SW 1271 (cell line): ENCODE measurements at places on chromosomes 2 and 18.

DNA sequence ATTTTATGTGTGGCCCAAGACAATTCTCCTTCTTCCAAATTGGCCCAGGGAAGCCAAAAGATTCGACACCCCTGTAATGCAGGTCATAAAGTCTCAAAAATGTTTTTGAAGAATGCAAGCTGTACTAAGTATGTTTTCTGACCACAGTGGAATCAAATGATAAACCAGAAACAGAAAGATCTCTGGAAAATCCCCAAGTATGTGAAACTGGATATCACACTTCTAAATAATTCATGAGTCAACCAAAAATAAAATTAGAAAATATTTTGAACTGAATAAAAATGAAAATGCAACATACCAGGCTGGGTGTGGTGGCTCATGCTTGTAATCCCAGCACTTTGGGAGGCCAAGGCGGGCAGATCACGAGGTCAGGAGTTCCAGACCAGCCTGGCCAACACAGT is 34.1 kb upstream of the UBE2F start:
- DNase-seq = no peak

GRCh38 chr2:55311444-55311870 is 42.4 kb upstream of the MTIF2 start:
- DNase-seq = no peak

- DNase-seq = no peak
Observed at GRCh38 chr18:5542515-5543035, 1.2 kb downstream of the EPB41L3 start.

GRCh38 chr2:102630458-102630857 is 11.1 kb downstream of the SLC9A2 start:
- no peak for DNase-seq

GRCh38 chr2:176613323-176613987 is 344.2 kb downstream of the MTX2 start:
- no peak for DNase-seq

DNA sequence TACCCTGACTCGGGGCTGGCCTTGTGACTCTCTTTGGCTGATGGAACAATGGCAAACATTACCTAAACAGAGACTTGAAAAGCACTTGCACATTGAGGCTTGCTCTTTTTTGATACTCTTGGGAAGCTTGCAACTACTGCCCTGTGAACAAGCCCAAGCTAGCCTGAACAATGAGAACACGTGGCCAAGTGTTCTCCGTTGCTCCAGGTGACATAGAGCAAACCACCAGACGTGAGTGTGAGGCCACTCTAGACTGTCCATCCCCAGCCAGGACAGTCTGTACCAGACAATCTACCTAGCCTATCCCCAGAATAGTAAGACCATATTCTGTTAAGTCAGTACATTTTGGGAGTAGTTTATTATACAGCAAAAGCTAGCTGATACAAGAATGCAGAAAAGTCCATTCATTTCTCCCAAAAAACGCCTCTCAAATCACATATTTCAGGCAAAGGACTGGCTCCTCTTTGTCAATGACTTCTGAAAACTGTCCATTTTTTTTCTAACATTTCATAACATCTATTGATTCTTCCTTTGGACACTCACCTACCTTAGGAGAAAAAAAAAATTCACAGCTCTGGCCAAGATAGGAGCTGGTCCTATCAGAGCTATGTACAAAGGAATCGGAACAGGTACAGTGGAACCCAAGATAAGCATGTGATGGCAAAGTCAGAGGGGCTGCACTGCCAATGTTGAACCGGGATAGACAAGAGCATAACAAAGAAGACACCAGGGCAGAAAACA is 142.1 kb upstream of the PKDCC start:
- no peak for DNase-seq

DNA sequence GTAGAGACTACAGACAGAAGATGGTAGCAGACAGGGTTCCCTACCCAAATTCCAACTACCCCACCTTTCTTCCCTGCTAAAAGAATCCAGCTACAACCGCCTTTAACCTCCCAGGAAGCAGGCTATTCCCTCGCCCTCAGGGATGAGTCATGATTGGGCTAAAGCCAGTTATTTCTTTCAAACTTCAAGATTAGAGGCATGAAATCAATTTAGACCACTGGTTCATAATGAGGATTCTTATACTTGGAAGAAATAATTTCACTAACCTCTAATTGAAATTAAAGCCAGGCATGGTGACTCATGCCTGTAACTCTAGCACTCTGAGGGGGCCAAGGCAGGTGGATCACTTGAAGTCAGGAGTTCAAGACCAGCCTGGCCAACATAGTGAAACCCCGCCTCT is 20.0 kb downstream of the TRIP12 start:
- peak; percentile 63 for DNase-seq

GRCh38 chr2:46695283-46695682 is 215.9 kb downstream of the TMEM247 start:
- DNase-seq = no peak
